ENCODE measurements at places on chromosomes 7 and 10.

DNA sequence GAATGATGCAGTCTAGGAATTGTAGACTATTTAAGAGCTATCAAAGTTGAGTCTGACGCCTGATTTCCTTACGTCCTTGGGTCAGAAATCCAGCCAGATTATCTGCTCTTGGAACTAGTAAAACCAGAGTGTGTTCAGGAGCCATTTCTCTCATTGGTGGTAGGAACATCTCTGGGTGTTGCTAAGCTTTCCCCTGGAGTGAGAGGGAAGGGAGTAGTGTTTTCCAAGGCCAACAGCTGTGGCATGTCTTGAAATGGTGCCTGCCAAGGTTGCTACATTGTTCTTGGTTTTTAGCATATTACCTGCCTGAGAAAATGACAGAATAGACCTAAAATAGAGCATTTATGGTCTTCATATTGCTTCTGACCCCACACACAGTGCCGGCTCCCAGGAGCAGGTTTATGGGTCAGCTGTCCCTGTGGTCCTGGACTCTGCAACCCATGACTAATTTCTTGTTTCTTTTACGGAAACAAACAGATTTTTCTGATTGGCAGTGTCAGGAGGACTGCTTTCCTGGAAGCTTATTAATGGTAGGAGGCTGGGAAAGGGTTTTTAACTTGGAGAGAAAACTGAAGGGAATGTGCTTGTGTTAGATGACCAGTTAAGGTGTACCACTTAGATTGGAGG is 17.5 kb downstream of the GBF1 start:
- no peak for DNase-seq

DNA sequence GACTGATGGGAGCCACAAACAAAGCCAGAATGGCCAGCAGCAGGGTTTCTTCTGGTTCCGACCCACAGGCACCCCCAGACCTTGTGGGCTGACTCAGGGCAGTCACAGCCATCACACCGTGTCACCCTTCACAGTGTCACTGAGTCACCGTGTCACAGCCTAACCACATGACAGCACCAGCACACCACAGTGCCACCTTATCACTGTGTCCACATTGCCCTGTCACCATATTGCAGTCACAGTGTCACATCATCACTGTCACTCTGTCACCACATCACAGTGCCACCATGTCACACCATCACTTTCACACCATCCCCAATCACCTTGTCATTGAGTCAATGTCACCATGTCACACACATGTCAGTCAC is 77.0 kb downstream of the OAT start:
- DNase-seq: no peak

GRCh38 chr7:801940-802381 is 30.3 kb upstream of the SUN1 start:
- DNase-seq: no peak

- DNase-seq: no peak
Measured at GRCh38 chr7:102322202-102322715, 34.0 kb downstream of the SPDYE6 start.

DNA sequence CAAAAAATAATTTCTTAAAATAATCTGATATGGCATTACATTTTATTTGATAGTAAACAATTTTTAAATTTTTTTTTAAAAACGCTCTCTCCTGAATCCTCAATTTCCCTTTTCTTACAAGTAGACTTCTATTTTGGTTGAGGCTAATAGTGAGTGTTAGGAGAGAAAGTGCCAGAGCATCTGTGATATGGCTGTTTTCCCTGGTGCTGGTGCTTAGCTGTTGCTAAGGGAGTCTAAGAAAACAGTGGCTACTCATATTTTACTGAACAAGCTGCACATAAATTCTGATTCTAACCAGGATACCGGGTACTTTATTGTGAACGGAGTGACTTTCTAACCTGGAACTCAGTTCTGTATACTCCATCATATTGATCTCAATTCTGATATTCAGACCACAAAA is 311.1 kb upstream of the KIAA1217 start:
- no peak for DNase-seq

- no peak for DNase-seq
Measured at GRCh38 chr10:22837771-22838170, 90.1 kb upstream of the ARMC3 start.

DNA sequence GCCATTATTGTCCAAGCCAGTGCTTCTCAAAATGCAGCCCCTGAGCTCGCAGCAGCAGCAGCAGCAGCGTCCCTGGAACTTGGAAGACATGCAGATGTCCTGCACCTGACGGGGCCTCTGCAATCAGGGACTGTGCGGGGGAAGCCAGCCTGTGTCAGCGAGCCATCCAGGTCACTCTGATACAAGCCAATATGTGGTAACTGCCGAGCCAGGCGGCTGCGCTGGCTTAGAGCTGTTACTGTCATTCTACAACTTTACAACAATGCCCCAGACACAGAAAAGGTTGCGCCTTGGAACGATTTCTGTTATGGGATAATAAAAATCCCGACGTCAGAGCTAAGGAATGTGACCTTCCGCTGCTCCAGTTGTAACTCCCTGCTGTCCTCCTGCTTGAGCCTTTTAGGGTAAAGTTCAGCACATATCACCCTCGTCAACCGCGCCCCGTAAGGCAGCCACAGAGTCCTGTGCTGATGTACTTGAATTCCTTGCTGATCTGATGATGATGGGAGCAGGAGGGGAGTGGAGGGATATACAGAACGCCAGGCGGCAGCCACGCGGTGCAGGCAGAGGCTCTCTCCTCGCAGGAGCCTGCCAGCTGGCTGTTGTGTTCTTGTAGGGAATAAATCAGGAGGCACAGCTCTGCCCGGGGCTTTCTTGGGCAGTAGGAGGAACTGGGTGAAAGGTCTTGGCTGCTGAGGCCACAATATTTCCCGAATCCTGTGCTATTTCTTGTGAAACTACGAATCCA is 20.0 kb upstream of the CRYGN start:
- no peak for DNase-seq

DNA sequence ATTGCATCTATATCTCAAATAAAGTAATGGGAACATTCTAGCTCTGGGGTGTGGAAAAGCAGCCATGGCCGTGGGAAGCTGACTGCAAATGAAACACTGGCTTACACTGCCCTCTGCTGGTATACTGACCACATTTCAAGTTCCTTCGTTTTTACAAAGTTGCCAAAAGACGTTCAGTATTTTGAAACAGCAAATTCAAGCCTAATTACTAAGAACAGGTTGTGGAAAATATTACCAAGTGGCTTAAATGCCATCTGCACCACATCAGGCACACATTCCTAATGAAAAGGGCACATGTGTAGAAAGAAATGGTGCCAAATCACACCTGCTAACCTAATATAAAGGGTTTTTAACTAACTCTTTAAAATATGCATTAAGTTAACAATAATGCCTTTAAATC is 83.9 kb downstream of the JAZF1 start:
- DNase-seq: peak; percentile 26

- DNase-seq: no peak
Measured at GRCh38 chr7:1807821-1808600, 137.9 kb downstream of the ELFN1 start.

DNA sequence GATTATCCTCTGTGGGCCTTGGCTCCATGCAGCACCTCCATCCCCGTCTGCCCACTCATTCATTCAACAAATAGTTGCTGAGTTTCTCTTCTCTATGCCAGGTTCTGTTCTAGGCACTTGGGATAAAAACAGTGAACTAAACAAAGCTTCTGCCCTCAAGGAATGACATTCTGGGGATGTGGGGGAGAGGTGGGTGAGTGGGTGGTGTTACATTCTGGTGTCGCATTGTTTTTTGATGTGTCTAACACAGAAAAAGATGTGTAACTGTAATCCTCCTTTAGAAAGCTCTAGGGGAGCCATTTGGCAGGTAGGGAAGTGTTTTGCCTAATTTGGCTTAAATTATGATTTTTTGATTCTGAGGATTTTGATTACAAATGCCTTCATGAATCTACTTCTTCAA is 21.4 kb downstream of the AUTS2 start:
- no peak for DNase-seq

DNA sequence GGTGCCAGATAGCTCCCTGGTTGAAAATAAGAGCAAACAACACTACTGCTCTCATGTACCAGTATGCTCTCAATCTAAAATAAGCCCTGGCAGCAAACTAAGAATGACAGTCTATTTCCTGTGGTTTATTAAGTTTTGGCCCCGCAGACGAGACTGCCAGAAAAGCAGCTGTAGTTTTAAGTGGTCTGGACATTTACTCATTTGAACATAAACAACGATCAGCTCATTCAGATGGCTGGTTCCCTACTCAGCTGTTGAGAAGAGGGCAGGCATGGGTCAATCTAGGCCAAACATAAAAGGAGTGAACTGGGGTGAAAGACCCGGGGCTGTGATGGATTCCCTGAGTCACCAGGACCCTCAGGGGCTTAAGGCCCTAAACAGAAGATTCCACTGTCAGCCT is 4.5 kb downstream of the TRIL start:
- DNase-seq: no peak

DNA sequence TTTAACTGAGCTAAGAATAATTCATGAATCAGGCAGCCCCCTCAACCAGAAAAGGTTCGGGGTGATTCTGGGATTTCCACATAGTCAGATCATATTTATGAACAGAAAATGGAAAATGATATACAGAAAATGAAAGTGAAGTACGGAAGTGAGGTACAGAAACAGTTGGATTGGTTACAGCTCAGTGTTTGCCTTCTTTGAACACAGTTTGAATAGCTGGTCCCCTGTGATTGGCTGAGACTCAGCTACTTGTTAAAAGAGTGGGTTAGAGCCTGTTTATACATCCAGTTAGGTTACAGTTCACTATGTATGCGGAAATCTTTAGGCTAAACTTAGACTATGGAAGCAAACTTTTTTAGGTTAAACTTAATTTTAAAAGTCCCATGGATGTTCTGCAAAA is 511.7 kb downstream of the PLXDC2 start:
- no peak for DNase-seq

DNA sequence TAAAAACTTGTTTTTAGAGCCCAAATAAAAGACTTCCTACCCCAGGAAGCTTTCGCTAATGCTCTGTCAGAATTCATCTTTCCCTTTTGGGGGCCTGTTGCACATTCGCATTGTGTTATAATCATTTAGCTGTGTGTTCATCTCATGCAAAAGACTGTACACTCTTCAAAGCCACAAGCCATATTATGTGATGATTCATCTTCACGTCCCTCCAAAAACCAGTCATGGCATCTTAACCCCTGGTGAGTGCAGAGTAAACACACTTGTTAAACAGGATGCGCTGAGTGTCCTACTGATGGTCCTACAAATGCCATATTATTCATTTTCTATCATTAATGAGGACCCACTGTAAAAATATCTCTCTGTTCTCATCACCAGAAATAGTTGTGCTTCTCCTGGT is 235.4 kb downstream of the KIAA1217 start:
- no peak for DNase-seq

Measured in effector CD4-positive, alpha-beta T cell (primary cell).